ENCODE measurements at places on chromosomes 6 and 20.

DNA sequence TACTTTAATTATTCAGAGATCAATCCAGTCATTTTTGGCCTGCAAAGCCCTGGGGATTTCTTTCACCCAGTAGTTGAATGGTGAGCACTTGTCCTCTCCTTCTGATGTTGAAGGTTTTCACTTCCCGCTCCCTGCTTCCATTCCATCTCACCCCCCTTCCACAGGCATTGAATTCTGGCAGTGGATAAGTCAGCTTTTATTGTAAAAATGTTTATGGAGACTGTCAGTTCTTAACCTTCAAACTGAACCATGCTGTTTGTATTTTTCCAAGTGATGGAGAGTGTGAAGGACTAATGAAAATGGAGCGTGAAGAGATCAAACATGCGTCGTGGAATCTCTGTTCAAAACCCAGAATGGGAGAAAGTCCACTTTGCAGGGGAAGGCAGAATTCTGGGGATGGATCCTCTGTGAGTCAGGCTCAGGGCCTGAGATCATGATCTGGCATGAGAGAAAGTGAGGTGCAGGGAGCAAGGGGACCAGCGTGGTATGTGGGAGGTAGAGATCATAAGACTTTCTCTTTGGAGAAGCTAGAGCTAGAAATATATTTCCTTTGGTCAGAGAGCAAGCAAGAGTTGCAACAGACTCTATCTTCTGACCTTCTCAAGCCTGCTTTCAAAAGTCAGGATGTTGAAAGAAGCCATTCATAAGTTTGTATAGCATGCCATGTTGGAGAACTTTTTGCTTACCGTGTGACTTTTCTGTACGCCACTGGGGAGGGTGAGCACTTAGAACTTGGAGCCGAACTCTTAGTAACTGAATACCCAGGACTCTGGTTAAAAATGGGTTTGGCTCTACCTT is 30.2 kb downstream of the ISM1 start:
- DNase-seq: no peak

DNA sequence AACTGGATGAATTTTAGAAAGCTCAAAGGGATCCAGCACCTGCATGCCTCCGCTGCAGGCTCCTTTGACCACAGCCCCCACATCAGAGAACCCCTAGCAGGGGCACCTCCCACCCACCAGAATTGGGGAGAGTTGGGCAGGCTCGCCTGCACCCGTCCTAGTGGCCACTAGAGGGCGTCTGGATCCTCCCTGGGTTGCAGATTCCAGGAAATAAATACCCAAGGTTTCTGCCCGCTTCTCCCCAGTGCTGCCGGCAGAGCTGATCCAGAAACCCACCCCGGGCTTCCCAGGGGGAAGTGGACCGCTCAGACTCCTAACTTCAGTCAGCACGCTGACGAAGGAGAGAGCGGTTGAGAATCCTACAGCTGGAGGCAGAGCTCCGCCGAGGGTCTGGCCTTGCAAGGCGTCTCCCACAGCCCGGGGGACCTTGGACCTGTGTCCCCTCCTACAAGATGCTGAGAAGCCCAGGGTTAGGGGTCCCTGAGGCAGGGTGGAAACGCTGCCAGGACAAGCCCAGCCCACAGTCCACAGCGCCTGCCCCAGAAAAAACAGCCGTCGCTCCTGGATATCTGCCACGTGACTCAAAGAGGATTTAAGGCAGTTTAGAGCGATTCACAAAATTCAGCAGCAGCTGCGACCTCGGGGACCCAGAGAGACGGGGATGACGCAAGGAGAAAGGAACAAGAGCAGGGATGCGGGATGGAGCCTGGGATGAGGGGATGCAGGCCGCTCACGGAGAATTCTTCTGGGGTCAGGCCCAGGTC is 32.6 kb upstream of the PHACTR3 start:
- DNase-seq: peak; percentile 85

- peak; percentile 11 for DNase-seq
Measured at GRCh38 chr6:113120582-113121285, 736.4 kb upstream of the MARCKS start.

DNA sequence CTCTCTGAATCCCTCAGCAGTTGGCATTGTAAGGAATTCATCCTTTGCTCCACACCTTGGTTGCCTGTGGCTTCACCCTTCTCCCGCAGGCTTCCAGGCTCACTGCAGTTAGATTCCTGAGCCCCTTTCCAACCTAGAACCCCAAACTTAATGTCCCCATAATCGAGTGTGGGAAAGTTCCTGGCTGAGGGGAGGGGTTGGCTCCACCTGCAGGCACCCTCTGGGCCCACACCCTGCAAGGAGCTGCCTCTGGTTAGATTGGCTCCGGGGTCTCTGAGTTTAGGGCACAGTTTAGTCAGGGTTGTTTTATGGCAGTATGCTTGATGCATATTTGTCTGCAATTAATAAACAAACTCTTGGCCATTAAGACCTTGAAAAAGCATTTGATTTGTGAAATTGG is 63.4 kb downstream of the MTHFD1L start:
- DNase-seq: no peak

DNA sequence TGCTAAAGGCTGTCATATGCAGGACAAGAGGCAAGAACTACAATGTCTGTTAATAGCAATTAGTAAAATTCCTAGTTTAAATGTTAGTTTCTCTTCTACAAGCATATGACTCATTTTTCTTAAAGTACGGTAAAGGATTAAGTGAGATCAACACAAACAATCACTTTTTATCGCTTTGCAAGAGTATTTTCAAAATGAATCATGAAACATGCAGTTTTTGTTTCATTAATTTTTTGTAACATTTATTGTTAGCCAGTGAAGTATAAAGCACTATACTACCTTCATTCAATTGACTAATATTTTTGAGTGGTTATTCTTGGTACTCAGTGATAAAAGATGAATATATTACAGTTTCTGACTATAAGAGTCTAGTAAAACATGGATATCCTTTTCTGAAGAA is 138.6 kb downstream of the AHI1 start:
- no peak for DNase-seq

GRCh38 chr20:39489986-39490560 is 527.9 kb downstream of the DHX35 start:
- DNase-seq: no peak

- DNase-seq: no peak
Measured at GRCh38 chr6:52527436-52527835, 49.4 kb downstream of the TRAM2 start.
